M059J (cell line): ENCODE measurements at places on chromosomes 1 and 21. TPM values are rescaled to one million over a fixed set of nuclear protein-coding genes. Genes with fewer than 3 reads are reported as not detected.

DNA sequence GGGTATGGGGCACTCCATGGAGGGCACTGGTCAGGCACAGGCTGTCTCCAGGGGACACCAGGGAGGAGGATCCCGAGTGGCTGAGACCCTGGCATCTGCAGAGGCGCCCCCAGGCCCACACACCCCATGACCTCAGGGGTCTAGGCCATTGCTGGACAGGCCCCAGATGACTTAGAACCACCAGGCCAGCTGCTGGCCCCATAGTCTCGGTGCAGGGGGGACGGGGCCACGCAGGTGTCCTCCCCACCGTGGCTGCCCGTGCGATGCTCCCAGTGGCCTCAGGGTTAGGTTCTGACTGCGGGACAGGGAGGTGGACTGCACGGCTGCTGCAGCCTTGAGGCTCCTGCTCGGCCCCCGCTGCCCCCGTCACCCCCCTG lies 44.0 kb downstream of the MORN1 start:
- no peak for DNase-seq

- DNase-seq, result no peak
Measured at GRCh38 chr1:93483606-93484005, 35.7 kb downstream of the FNBP1L start.

- DNase-seq, result no peak
Measured at GRCh38 chr1:32733582-32734321, 31.2 kb upstream of the SYNC start.

DNA sequence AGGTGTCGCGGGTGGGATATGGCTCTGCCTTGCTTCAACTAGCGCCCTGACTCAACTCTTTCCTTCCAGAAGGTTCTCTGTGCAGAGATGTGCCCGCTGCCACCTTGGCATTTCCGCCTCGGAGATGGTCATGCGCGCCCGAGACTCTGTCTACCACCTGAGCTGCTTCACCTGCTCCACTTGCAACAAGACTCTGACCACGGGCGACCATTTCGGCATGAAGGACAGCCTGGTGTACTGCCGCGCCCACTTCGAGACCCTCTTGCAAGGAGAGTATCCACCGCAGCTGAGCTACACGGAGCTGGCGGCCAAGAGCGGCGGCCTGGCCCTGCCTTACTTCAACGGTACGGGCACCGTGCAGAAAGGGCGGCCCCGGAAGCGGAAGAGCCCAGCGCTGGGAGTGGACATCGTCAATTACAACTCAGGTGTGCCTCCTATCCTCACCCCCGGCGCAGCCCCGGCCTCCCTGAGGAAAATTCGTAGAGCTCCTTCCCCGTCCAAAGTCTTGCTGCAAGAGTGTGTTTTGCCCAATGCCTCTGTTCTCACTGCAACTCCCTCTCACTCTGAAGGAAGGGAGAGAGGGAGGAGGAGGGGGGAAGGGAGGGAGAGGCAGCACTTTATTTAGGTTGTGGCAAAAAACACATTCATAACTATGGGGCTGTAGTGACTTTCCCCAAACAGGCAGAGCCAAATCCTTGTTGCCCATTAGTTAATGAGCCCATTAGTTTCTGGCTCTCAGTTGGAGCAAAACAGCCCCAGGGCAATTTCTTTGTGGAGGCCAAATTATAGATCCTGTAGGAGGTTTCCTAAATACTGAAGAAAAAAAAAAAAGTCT lies 4.3 kb downstream of the LHX9 start:
- DNase-seq, result peak; percentile 22

Gene HLX
- 7.2 and 14.4 TPM in 2 replicates for total RNA-seq

Gene FAM177B
- total RNA-seq, result not detected in 2 replicates

Gene PGLYRP4
- total RNA-seq, result not detected in 2 replicates

Gene TNFRSF18
- not detected in 2 replicates for total RNA-seq
